ENCODE measurements at places on chromosomes 2 and 18. TPM values are rescaled to one million over a fixed set of nuclear protein-coding genes. Genes with fewer than 3 reads are reported as not detected.

AKAIN1 gene
- not detected for total RNA-seq

APLF gene
- total RNA-seq: 11.0 TPM

CPO gene
- total RNA-seq: 0.95 TPM

FBXO48 gene
- 0.55 TPM for total RNA-seq

CCDC141 gene
- total RNA-seq: 8.6 TPM

DNA sequence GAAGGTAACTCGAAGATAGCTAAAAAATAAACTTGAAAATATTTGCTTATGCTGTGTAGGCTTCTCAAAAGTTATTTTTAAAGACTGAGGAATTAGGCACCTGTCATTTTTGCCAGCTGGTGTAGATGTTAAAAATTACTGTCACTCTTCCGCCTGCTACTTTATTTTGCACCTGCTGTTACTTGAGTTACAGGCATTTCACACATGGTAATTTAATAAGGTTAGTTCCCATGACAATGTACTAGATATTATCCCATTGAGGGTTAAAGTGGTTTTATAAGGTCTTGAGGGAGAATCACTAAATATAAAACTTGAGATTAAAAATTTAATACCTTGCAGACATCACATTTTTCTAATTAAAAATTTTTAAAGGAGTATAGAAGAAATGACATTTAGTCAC lies 26.6 kb downstream of the MYL1 start:
- H3K36me3 ChIP-seq: no peaks in the 10 kb centered on the region
- no peak overlapping the region for H3K27ac ChIP-seq
- H3K4me1 ChIP-seq: no peaks in the 10 kb centered on the region
- no peak for DNase-seq
- no peak overlapping the region for H3K4me3 ChIP-seq

- H3K4me3 ChIP-seq: no peak overlapping the region
- no peaks in the 10 kb centered on the region for H3K27me3 ChIP-seq
- H3K36me3 ChIP-seq: no peaks in the 10 kb centered on the region
- DNase-seq: no peak
Measured at GRCh38 chr18:51425889-51426288, 228.4 kb upstream of the MEX3C start.

DNA sequence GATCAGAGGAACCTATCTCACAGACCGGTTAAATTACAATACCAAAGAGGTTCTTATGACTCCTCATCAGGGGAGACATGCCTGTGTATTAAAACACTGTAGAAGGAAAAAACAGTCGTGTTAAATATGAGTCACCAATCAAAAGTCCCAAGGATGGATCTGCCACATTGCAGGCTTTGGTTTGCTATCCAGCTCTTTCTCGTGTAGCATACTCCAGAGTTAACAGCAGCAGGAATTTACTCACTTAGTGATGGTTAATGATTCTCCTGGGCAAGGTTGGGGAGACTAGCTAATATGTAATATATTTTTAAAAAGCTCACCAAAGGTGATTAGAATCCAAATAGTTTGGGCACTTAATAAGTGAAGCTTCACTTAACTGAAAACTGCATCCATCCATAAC lies 109.7 kb downstream of the MBD5 start:
- peaks cover 29% of the 10 kb centered on the region for H3K4me1 ChIP-seq
- no peaks in the 10 kb centered on the region for H3K27me3 ChIP-seq
- no peak for DNase-seq
- no peaks in the 10 kb centered on the region for H3K36me3 ChIP-seq

DNA sequence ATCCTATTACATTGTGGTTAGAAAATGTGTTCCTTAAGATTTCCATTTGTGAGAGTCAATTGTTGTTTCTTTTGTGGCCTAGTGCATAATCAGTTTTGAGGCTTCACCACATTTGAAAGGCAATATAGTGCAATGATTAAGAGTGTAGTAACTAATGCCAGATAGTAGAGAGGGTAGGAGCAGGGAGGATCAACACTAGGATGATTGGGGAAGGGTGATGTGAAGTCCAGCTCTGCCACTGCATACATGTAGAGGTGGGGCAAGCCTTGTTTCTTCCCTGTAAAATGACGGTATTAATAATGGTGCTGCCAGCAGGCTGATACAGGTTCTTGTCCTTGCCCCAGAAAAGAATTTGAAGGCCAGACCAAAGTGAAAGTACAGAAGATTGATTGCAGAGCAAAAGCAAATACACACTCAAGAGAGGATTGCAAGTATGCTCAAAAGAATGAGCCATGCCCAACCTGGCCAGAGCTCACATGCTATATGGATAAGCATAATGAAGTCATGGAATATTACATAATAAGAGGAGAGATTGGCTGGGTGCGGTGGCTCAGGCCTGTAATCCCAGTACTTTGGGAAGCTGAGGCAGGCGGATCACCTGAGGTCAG lies 8.0 kb downstream of the SP100 start:
- no peak overlapping the region for H3K4me3 ChIP-seq
- peaks cover 59% of the 10 kb centered on the region for H3K4me1 ChIP-seq
- H3K36me3 ChIP-seq: peaks cover 4% of the 10 kb centered on the region
- no peaks in the 10 kb centered on the region for H3K27me3 ChIP-seq
- H3K27ac ChIP-seq: no peak overlapping the region

GRCh38 chr2:60484133-60484645 lies 69.3 kb downstream of the BCL11A start:
- no peak for DNase-seq
- H3K27me3 ChIP-seq: no peaks in the 10 kb centered on the region
- H3K36me3 ChIP-seq: no peaks in the 10 kb centered on the region

- no peak overlapping the region for H3K27ac ChIP-seq
- no peaks in the 10 kb centered on the region for H3K27me3 ChIP-seq
- H3K36me3 ChIP-seq: no peaks in the 10 kb centered on the region
- H3K4me1 ChIP-seq: peaks cover 6% of the 10 kb centered on the region
- H3K4me3 ChIP-seq: no peak overlapping the region
Measured at GRCh38 chr2:235541838-235542549, 48.2 kb downstream of the AGAP1 start.

- no peaks in the 10 kb centered on the region for H3K4me1 ChIP-seq
- no peak overlapping the region for H3K27ac ChIP-seq
- DNase-seq: no peak
- H3K4me3 ChIP-seq: no peak overlapping the region
Measured at GRCh38 chr2:143433251-143433650, 304.0 kb downstream of the ARHGAP15 start.

GRCh38 chr2:29012211-29012681 lies 31.1 kb downstream of the TOGARAM2 start:
- H3K4me3 ChIP-seq: no peak overlapping the region
- H3K36me3 ChIP-seq: no peaks in the 10 kb centered on the region
- peak; percentile 77 for DNase-seq
- H3K27ac ChIP-seq: no peak overlapping the region
- H3K27me3 ChIP-seq: no peaks in the 10 kb centered on the region

- H3K4me3 ChIP-seq: no peak overlapping the region
- H3K27ac ChIP-seq: no peak overlapping the region
- DNase-seq: no peak
- H3K36me3 ChIP-seq: no peaks in the 10 kb centered on the region
Measured at GRCh38 chr2:227188292-227188691, 23.9 kb downstream of the COL4A3 start.

DNA sequence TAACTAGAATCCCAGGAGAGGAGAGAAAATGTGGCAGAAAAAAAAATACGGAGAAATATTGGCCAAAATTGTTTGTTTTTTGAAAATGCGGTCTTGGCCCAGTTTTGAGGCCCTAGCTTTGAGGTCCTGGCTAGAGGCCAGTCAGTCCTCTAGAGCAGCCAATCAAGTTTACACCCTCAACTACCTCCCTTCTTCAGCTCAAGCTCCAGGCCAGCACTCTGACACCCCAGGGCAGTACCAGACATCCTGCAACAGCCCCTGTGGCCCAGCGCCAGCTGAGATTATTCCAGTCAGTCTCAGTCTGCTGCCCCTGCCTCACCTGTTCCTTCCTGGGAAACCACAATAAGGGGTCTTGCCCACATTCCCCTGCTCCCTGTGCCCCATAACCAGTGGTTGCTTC lies 107.7 kb downstream of the UGGT1 start:
- H3K27me3 ChIP-seq: no peaks in the 10 kb centered on the region
- no peak overlapping the region for H3K27ac ChIP-seq
- no peaks in the 10 kb centered on the region for H3K36me3 ChIP-seq
- H3K4me3 ChIP-seq: no peak overlapping the region
- DNase-seq: no peak

DNA sequence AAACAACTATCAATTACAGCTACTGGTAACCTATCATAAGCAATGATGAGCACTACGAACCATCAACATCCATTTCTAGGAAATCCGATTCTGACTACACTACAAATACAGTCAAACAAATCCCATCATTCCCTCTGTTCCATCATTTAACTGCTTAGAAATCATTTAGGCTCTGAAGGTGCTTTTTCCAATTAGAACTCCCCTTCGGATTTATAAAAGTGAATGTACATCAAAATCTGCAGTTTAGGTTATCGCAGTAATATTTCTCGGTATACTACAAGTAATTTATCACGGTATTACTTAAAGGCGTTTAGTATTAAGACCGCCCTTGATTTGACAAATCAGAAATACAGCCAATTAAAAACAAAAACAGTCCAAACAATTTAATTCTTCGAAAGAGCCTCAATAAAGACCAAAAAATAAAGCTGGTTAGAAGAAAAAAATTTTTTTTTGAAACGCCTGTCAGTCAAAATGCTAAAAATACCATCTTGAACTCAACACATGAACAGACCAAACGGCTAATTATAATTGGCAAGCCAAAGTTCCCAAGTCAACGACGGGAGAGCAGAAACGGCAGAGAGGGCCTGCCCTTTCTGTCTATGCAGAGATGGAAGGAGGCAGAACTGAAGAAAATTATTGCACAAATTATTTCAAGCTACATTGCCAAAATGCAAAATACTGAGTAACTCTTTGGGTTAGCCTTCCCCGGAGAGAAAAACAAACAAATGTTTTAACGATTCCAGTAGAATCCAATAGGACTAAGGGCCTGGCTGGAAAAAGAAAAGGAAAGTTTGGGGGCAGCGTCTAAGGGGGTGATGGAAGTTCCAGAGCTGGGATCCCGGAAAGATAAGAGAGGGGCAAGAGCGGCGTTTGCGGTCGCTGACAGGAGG lies 1.2 kb downstream of the VPS54 start:
- H3K4me3 ChIP-seq: peak overlapping the region; percentile 97
- no peaks in the 10 kb centered on the region for H3K36me3 ChIP-seq
- H3K27me3 ChIP-seq: no peaks in the 10 kb centered on the region

DNA sequence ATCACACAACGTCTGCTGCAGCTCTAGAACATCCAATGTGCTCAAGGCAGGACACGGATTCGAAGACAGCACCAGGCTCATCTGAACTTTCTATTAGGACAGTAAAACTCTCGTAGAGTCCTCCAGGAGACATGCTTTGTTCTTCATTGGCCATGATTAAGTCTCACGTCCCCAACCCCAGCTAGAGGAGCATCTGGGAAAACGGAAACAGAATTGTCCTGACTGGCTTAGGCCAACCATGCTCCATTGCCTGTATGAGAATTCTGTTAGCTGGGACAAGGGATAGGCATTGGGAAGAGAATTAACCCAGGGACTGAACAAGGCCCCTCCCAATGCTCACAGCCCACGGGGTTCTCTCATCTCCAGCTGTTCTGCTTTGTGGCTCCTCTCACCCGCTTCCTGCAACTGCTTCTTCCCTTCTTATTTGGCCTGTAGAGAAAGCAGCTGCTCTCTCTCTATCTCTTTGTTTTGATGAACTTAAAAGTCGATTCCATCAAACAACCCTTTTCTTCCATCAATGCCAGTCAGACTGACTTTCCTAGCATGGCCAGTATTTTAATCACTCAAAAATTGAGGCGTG lies 75.6 kb downstream of the C1QL2 start:
- no peaks in the 10 kb centered on the region for H3K4me1 ChIP-seq
- no peak overlapping the region for H3K4me3 ChIP-seq
- no peaks in the 10 kb centered on the region for H3K36me3 ChIP-seq

- H3K27me3 ChIP-seq: no peaks in the 10 kb centered on the region
- H3K4me1 ChIP-seq: no peaks in the 10 kb centered on the region
- no peak overlapping the region for H3K4me3 ChIP-seq
- H3K27ac ChIP-seq: no peak overlapping the region
Measured at GRCh38 chr2:151792589-151792988, 35.6 kb downstream of the ARL5A start.

- no peak for DNase-seq
- no peak overlapping the region for H3K4me3 ChIP-seq
- H3K27me3 ChIP-seq: no peaks in the 10 kb centered on the region
- no peaks in the 10 kb centered on the region for H3K36me3 ChIP-seq
- peaks cover 10% of the 10 kb centered on the region for H3K4me1 ChIP-seq
- no peak overlapping the region for H3K27ac ChIP-seq
Measured at GRCh38 chr18:58769321-58769720, 95.4 kb upstream of the ZNF532 start.

- no peaks in the 10 kb centered on the region for H3K36me3 ChIP-seq
- no peak overlapping the region for H3K4me3 ChIP-seq
- no peaks in the 10 kb centered on the region for H3K27me3 ChIP-seq
- no peaks in the 10 kb centered on the region for H3K4me1 ChIP-seq
- H3K27ac ChIP-seq: no peak overlapping the region
Measured at GRCh38 chr2:11073776-11074175, 81.5 kb upstream of the SLC66A3 start.

All from sigmoid colon (tissue), 7 donors.